ENCODE measurements at places on chromosomes 5 and 9.

DNA sequence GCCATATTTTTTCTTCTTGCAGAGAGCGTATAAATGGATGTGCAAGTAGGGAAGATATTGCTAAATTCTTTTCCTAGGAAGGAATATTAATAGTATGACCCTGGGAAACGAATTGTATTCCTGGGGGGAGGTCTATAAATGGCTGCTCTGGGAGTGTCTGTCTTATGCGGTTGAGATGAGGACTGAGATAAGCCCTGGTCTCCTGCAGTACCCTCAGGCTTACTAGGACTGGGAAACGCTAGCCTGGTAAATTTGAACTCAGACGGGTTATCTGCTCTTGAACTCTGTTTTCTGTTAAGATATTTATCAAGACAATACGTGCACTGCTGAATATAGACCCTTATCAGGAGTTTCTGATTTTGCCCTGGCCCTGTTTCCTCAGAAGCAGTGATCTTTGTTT is 1126.4 kb upstream of the C9orf72 start:
- no peak for DNase-seq

- no peak for DNase-seq
These were observed 5.6 kb upstream of the PPP2R2B start for GRCh38 chr5:146884066-146884626.

- no peak for DNase-seq
These were observed 201.7 kb downstream of the PAPPA start for GRCh38 chr9:116355153-116355921.

- DNase-seq: no peak
These were observed 134.0 kb downstream of the DMRT2 start for GRCh38 chr9:1184146-1184545.

DNA sequence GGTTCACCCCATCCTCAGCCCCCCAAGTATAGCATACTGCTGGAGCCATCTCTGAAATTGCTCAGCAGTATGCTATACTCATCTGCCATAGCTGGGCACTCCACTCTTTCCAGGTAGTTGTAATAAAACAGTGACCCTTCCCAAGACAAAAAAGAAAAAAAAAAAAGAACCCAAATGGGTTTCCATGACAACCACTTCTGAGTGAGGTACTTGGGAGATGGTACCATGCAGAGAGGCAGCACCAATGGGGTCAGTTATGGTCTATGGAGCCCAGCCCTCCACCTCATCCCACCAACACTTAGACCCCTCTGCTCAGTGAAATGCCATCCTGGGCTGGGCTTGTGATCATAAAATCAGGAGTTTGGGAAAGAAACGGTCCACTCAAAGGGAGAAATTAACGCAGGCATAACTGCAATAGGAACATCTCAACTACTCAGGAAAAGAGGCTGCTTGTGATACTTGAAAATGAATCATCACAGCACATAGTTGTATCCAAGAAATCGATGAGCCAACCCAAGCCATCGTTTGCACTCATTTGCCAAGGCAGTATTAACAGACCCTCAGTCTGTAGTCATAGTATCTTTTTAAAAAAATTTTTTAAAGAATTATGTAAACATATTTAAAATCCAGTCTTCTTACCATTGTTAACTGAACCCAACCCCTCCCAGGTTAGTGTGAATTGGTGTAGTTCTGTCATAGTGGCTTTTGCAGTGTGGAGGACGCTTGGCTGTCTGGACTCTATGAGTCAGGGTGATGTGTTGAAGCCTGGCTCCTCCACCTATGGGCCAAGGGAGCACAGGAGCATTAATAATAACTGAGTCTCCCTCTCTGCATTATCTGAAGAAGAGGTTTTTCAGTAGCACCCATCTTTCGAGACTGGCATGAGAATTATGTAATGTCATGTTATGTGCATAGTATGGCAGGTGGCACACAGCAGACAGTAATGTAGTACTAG is 402.7 kb downstream of the SPOCK1 start:
- no peak for DNase-seq

GRCh38 chr9:125549039-125549438 is 158.0 kb downstream of the MAPKAP1 start:
- no peak for DNase-seq

GRCh38 chr5:77170196-77170890 is 40.1 kb upstream of the PDE8B start:
- DNase-seq: no peak

DNA sequence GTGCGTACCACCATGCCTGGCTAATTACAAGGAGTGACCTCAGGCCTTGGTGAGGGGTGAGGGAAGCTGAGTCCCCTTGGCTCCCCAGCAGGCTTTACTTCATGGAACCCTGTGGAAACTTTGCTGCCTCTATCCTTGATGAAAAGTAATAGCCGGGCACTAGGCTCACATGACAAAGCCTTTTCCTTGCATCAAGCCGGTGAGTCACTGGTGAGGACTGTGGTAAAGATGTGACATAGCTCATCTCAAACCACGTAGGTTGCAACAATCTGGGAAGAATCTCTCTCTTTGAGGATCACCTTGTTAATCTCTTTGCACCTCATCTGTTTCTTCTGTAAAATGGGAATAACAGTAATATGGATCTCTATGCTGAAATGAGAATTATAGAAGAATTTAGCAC is 116.3 kb upstream of the SLC25A48 start:
- DNase-seq: no peak

DNA sequence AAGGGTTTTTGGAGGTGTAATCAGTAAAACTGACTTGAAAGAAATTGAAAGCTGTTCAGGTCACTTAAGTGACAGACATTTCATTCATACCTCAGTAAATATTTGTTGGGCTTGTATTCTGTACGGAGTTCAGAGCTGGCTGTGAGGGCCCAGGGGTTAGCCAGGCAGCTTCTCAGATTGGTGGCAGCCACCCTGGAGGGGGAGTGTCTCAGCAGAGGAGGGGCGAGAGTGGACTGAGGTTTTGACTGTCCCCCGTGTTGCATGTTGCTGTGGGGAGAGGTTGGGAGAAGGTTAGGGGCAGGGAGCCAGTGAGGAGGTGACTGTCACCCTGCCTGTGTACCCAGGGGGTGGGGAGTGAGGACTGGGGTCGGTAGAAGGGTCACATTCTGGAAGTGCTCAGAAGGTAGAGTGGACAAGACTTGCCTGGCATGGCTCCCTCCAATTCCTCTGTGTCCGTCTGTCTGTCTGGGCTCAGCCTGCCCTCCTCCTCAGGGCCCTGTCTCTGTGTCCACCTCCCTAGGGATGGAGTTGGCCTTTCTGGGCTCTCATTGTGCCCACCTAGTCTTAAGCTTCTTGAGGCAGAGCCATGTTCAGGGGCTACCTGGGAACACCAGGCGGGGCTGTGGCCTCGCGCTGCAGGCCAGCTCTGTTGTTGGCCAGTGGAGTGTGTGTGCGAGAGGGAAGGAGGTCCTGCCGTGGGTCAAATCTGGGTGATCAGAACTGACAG is 4.4 kb downstream of the PHF2 start:
- DNase-seq: no peak

- DNase-seq: no peak
These were observed 122.6 kb upstream of the SLC25A48 start for GRCh38 chr5:135711911-135712310.

DNA sequence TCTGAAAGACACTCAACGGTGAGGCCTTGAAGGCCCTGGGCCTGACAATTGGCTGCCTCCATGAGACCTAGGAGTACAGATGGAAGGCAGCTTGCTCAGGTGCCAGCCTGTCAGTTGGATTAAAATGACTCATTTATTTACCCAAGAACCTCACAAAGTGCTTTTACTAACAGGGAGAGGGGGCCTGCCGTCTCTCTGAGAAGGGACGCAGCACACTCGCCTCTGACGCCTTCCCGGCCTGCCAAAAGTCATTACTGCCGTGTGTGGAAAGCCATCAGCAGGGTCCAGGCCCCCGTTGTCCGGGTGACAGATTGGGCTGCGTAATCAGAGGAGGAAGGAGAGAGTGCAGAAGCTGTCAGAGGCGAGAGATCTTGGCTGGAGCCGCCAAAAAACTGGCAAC is 32.4 kb downstream of the DDX31 start:
- no peak for DNase-seq

GRCh38 chr9:95131023-95131943 is 186.2 kb downstream of the FANCC start:
- DNase-seq: peak; percentile 63

DNA sequence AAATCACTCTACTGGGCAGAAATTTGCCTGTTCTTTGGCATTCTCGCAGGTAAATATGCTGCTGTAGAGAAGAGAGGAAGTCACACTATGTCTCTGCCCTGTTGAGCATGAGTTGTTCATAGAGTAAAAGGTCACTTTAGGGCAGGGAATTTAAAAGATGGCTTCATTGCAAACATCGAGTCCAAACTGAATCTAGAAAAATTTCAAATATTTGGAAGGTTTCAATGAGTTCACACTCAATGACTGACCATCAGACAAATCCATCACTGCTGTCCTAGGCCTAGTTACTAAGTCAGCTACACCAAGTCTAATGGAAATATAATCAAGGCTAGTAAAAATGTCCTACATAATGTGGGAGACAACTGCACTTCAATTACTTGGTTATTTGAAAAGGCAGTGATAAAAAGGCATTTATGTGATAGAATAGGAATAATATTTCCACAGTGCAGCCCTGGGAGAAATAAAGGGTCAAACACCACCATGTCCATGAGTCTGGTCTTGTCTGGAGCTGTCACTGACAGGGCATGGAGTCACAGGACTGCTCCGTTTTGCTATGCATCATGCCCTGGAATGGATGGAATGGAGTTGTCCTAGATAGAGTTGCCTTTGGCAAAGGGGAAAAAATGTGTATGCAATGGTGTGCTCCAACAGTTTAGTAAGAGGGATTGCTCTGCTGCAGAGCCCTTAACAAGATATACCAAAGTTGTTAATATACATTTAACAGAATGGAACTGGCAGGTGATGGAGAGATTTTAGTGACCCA is 218.5 kb upstream of the DAPK1 start:
- no peak for DNase-seq

DNA sequence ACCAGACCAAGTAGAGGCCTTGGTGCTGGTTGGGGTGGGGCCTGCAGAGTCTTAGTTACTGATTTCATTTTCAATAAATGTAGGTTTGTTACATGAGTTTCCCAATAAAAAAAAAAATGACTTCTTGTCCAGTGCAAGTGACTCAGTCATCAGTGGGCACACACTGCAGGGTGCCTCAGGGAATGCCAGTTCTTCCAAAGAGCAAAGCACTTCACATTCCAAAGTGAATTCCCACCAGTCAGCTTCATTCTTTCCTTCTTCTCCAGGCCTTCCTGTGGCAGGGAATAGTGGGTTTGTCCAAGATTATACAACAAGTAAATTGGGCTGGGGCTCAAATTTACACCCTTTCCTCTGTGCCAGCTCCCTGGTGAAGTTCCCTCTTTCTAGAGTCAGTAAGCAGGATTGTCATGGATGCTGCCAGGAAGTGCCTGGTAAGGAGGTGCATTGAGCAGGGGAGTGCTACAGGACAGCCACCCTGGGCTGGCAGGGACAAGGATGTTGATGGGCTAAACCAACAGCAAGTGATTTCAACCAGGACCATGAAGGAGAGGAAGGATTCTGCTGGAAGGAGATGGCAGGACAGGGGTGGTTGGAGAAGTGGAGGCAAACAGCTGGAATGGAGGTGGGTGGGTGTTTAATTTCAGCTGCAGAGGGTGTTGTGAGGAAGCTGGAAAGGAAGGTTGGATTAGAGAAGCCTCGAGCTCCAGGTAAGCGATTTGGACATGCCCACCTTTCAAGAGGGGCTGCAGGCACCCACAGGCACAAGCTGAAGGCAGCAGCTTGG is 3.7 kb upstream of the B4GALT7 start:
- DNase-seq: no peak

Data from activated CD4-positive, alpha-beta memory T cell treated with anti-CD3 and anti-CD28 coated beads for 36 hours (primary cell).